ENCODE measurements at places on chromosomes 12 and 14.

DNA sequence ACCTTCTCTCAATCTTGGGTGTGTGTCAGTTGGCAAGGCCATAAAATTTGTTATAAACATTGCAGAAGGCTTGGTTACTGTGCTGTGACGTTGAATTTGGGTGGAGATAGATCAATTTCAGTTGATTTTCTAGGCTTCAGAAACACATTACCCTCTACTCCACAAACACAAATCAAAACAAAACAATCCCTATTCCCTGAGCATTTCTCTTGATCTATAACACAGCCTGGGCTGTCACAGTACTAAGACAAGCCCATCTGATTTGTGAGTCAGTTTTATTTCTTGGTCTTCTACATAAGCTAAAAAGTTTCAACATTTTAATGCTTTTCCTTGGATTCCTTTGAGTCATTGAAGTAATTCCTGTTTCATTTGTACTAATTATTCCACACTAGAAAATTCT lies 79.8 kb downstream of the PTPN11 start:
- DNase-seq, result no peak

DNA sequence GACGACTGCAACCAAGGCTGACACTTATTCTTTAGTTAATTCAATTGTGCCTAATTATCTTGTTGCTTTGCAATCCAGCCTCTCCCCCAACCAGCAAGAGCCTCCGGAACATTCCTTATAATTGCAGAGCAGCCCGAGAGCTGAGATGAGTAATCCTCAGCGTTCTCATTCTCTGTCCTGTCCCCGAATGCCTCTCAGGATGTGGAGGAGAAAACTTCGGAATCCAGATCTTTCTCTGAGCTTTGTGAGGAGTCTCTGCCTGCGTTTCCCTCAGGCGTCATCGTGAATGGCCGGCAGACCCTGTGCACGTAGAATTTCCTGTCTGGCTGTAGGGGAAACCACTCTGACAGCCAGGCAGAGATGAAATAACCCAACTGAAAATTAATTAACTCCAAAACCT lies 160.5 kb upstream of the DIO3 start:
- DNase-seq, result no peak

DNA sequence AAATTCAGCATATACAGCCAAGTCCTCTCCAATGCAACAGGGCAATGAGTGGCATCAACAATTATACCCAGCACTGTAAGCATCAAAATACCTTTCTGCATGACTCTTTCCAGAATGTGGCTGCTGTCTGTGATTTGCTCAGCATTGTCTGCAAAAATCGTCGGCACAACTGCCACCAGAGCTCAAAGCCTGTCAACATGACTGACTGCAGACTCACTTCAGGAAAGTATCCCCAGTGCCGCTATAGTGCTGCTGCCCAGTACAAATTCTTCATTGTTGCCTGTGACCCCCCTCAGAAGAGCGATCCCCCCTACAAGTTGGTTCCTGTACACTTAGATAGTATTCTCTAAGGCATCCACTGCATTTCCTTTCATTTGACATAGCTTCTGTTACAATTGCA lies 735 bp downstream of the RNASE6 start:
- DNase-seq, result no peak

DNA sequence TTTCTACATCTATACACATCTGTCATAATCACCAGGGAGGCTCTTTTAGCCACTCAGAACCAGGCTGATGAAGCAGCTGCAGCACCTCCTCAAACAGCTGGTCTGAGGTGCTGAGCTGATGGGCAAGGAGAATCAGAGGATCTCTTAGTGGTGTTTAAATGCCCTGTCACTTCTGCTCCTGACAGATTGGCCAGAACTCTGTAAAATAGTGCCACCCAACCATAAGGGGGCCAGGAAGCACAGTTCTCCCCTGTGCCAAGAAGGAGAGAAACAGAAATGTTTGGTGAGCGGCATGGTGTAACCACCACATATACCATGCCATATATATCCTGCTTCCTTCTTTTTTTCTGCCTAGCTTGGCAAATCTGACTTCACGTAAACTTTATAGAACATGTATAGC lies 12.8 kb downstream of the SOCS2 start:
- no peak for DNase-seq

DNA sequence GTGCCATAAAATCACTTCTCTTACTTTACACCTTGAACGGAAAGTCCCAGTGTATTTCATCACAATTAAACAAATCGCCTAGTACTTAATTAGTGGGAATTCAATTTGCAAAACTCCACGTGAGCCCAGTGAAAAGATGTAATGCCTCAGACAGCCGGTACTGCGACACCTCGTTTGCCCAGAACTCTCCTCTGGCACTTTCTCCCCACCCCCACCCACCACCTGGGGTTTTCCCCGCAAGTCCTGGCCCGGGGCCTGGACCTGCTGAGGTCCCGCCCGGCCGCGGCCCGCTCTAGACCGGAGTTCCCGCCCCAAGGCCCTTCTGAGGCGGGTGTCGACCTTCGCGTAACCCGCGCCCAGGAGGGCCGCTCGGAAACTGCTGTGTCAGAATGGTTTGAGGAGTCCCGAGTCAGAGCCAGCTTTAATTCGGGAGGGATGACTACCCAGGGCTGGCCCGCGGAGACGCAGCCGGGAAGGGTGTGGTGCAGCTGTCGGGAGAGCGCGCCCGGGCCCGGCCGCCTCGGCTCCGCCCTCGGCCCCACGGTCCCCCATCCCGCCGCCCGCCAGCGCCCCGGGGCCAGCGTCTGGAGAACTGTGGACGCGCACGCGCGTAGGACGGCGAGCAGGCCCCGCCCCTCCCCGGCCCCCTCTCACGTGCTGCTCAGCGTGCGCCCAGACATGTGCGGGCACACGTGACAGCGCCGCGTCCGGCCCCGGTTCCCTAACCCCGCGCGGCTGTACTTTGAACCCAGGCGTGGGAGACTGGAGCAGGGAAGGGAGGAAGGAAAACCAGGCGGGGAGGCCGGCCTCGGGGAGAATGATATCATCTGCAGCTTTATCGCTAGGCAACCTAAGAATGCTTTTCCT lies 10.8 kb downstream of the BHLHE41 start:
- peak; percentile 37 for DNase-seq

DNA sequence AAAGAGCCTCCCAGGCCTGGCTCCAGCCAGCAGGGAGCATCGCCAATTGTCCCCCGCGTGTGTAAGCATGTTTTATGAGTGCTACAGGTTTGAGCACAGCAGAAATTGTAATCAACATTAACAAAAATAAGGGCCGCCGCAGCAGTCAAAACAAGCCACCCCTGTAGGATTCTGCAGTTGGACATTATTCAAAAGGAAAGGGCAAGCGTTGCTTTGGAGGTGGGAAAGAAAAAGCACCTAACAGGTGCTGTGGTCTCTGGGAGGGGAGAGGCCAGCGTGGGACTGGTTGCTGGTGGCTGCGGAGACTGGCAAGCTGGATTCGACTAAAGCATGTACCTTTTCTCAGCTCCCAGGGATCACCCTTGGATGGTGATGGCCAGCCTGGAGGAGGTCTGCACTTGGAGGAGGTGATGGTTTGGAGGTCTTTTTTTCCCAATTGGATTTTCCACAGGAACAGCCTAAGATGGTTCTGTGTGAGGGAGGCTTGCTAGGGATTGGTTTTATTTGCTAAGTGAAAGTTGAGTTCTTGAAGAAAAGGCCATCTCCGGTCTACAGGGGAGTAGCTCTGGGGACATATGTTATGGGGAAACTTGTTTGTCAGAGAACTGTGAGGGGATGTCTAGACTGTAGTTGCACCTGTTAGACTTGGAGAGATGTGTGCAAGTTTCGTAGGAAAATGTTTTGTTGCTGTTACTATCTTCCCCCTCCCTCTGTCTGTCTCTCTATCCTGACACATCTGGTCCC lies 2.0 kb downstream of the DYRK2 start:
- DNase-seq, result no peak

DNA sequence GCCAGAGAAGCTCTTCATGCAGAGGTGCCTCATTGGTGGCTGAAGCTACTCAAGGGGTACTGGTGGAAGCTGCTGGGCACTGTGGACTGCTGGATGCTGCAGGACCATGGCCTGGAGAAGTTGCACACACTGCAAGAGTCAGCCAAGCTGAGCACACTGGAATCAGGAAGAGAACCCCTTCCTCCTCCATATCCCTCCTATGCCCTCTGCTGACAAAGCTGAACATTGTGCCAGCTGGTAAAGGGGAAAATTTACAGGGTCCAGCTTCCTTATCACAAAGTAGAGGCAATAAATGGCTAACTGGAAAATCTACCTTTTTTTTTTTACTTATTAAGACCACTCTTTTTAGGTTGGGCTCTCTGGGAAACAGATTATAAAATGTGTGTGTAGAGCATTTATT lies 6.5 kb downstream of the CCDC175 start:
- DNase-seq, result no peak

DNA sequence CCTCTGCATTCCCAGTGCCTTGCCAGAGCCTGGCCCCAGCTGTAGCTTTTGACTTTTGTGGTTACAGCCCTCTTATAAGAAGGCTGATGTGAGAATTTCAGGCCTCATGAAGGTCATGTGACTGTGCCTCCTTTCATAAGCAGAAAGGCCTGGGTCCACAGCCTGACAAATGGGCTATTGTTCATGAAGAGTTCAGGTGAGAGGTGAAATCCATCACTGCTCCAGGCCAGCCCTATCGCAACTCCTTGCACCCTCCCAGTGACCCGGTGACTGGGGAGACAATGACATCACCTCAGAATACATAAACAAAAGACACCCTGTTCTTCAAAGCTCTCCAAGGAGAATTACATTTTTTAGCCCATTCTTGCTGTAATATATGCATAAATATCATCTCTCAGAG lies 321.5 kb downstream of the PCNX1 start:
- no peak for DNase-seq

GRCh38 chr12:49619286-49619685 lies 4.1 kb upstream of the PRPF40B start:
- DNase-seq, result no peak

- DNase-seq, result no peak
Measured at GRCh38 chr12:58533652-58534051, 386.7 kb downstream of the LRIG3 start.

DNA sequence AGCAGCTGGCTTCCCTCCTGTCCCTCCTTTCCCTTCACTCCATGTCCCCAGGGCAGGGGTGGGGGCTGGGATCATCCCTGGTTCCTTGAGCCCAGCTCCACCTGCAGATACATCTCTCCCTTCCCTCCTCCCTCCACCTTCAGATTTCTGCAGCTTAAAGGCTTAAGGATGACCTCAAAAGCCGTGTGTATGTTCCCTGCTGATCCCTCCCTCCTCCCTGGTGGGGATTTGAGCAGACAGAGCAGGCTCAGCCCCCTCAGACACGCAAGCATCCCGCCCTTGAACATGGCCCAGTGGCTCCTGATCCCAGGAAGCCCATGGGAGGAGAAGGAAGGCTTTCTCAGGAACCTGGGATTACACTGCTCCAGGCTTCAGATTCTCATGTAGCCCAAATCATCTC lies 82.9 kb upstream of the RIN3 start:
- DNase-seq, result no peak

- DNase-seq, result no peak
Measured at GRCh38 chr12:93407054-93407962, 29.6 kb downstream of the NUDT4 start.

DNA sequence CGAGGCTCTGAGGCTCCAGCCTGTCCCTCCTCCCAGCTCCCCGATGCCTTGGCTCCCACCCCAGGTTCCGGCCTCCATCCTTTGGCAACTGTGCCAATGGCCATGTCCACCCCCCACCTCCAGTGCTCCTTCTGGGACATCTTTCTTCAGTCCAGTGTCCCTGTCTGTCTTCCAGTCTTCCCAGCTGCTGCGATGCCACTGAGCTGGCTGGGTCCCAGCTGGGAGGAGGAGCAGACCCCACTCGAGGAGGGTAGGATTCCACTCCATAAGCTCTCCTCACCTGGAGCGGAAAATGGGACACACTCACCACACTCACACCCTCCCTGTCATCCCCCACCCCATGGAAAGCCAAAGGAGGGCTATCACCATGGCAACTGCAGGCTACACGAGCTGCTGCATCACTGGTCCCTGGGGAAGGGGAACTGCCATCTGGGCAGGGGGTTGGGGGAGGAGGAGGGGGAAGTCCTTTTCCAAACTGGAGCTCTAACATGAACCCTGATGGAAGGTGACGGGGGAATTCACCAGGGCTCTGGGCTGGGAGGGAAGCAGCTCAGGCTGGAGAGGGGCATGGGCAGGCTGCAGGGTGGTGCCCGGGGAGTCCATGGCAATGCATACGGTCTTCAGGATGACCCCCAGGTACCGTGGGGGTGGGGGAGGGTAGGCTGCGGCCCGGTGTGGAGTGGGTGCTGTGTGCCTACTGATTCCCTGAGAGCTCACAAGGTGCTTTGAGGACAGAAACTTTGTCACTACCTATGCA lies 94.3 kb downstream of the LRRC74A start:
- DNase-seq, result no peak

- no peak for DNase-seq
Measured at GRCh38 chr14:21536418-21537089, 10.4 kb upstream of the SALL2 start.

- DNase-seq, result no peak
Measured at GRCh38 chr12:42141981-42142606, 2.6 kb downstream of the GXYLT1 start.

GRCh38 chr12:54349036-54349435 lies 15.2 kb downstream of the GPR84 start:
- DNase-seq, result no peak

DNA sequence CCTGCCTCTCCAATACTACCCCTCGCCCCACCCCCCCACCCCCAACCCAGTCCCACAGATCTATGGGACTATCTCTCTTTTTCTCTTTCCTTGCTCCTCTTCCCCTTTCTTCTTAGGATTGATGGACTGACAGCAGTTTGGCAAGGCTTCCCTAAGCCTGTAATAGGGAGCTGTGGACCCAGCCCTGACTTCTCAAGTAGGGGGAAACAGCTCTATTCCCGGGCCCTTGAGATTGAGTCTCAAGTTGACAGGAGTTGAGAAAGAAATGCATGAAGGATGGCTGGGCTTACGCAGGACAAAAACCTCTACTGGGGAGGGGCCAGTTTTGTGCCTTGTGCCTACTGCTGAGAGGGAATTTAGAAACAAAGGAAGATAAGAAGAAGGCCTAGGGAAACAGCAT lies 60.4 kb downstream of the SMUG1 start:
- no peak for DNase-seq

GRCh38 chr12:40336573-40337199 lies 111.9 kb downstream of the LRRK2 start:
- DNase-seq, result no peak

DNA sequence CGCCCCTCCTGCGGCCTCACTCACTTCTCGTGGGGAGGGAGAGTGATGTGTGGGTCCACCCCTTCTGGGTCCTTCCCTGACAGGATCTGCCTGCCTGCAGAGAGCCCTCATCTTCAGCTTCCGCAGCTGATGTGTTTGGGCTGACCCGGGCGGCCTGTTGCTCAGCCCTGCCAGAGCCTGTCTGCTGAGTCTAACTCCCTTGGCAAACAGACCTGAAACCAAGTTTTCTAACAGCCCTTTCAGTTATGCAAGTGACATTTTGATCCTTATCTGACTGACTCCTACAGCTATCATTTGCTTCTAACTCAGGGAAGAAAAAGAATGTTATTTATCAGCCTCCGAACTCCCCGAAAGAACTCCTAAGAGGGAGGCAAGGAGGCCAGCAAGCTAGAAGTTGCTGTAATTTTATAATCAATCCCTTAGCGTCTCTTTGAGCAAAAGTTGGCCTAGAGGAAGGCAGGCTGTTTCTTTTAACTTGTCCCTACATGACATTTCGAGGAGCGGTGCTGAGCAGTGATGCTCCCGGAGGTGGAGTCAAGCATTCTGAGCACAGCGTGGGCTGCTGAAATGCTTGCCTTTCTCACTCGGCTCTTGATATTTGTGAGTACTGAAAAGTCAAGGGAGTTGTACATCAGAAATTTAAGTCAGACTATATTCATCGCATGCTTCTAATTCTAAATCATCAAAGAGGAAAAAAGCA lies 31.5 kb upstream of the CACNA2D4 start:
- no peak for DNase-seq
